ENCODE measurements at places on chromosomes 1 and 21. TPM values are rescaled to one million over a fixed set of nuclear protein-coding genes. Genes with fewer than 3 reads are reported as not detected.

Gene CC2D1B
- polyA plus RNA-seq: 16.3 TPM

GRCh38 chr1:20974069-20974468 lies 187.0 kb upstream of the HP1BP3 start:
- no peak for DNase-seq

DNA sequence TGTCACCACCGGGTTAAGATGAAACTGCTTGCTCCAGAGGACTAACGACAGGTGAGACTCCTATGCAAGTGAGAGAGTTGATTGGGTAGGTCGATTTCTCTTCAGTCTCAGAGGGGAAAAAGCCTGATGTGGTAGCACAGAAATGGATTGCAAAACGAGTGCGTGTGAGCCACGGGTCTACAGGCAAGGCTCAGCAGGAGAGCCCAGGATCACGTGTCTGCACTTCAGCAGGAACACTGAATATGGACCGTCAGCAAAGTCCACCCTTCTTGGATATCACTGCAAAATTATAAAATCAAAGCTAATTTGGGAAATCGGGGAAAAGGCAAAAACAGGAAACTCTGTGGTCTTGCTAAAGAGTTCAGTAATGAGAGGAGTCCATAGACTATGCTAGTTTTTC lies 107.7 kb upstream of the ZNF648 start:
- no peak for DNase-seq

- peak; percentile 15 for DNase-seq
These were observed at the start of gene PTGFRN for GRCh38 chr1:116909512-116910378. Gene PTGFRN, plus strand, starts transcription at chr1:116909916. Its CDS starts 288 bp downstream, at chr1:116910204.

DNA sequence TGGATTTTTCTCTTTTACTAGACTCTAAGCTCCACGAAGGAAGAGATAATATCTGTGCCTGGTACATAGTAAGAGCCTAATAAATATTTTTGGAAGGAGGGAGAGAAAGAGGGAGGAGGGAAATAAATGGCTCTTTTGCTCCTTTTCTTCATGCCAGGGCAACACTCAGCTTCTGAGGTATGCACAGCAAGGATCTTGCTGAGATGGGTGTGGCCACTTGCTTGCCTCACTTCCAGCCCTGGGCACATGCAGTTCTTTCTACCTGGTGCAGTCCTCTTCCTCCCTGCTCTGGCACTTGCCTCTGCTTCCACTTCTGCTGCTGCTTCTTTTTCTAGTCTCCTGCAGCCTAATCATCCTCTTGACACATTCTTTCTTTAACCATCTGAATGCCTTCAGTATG lies 148.1 kb downstream of the FGGY start:
- DNase-seq: no peak

- DNase-seq: peak; percentile 11
These were observed 30.7 kb upstream of the KIAA1614 start for GRCh38 chr1:180881806-180882509.

DNA sequence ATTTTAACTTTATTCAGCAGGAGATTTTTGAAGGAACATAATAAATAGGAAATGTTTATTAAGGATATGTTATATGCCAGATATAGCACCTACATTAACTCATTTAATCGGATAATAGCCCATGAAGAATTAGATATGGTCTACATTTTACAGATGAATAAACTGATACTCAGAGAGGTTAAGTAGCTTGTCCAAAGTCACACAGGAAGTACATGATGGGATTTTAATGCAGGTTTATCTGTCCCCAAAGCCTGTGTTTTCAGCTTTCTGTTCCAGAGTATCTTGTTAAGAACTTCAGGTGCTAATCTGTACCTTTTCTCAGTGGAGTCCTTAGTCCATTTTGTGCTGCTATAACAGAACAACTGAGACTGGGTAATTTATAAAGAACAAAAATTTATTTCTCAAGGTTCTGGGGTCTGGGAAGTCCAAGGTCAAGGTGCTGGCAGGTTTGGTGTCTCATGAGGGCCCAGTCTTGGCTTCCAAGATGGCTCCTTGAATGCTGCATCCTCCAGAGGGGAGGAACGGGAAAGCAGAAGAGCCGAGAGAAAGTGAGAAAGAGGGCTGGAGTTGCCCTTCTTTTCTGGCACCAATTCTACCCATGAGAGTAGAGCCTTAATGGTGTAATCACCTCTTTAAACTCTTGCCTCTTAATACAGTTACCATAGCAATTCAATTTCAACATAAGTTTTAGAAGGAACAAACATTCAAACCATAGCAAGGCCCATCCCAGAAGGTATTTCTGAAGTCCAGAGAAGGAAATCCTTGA lies 17.3 kb downstream of the C1orf21 start:
- DNase-seq: no peak

GRCh38 chr1:192183788-192184187 lies 25.5 kb downstream of the RGS18 start:
- DNase-seq: no peak

DNA sequence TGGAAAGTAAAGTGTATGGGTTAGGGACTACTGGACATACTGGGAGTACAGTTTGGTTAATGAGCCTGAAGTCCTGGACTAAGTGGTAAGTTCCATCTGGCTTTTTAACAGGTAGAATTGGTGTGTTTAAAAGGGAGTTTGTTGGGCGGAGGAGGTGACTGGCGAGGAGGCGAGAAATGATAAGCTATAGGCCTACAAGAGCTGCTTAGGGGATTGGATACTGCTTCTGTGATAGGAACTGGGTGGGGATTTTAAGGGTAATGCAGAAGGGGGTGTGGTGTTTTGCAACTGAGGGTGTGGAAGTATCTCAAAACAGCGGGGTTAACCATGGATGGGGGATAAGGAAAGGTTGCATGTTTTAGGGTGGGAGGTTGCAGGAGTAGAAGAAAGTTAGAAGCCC lies 3.5 kb downstream of the ERVH48-1 start:
- DNase-seq: no peak

- DNase-seq: peak; percentile 60
These were observed 49.3 kb downstream of the CLCA4 start for GRCh38 chr1:86596224-86596623.

GRCh38 chr1:33296082-33296458 lies 24.8 kb downstream of the A3GALT2 start:
- DNase-seq: no peak

- DNase-seq: no peak
These were observed 103.8 kb downstream of the BRINP3 start for GRCh38 chr1:190373705-190374336.

GRCh38 chr21:37294679-37295078 lies 27.5 kb upstream of the VPS26C start:
- no peak for DNase-seq

DNA sequence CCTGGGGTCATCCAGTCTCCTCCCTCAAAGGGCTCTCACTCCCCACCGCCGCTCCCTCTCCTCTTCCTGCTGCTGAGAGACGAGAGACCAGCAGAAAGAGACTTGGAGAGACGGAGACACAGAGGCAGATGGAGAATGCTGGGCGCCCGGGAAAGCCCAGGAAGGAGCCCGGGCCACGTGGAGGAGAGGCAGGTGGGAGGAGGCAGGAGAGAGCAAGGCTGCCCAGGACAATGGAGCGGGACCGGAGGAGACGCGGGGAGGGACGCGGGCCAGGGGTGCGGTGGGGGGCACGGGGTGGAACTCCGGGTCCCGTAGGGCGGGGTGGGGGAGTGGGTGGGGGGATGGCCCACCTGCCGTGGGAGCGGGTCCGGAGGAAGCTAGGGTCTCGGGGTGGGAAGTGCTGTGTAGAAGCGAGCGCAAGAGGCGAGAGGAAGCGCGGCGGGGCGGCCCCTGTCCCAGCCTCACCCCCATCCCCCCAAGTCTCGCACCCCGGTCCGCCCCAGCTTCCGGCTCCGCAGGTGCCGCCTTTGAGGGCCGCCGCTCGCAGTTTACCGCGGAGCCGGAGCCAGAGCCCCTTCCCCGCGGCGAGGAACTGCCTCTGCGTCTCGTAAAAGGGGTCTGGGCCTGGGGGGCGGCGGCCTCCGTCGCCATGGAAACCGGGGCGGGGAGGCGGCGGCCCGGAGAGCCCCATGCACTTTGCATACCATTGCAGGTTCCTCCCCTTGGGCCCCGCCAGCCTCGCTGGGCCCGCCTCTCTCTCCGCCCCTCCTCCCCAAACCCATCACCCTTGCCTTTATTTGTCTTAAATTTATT lies 11.7 kb upstream of the EPHA2 start:
- no peak for DNase-seq

Measured in urinary bladder (tissue), 4 donors.